KG1 (cell line): ENCODE measurements at places on chromosomes 4 and X.

DNA sequence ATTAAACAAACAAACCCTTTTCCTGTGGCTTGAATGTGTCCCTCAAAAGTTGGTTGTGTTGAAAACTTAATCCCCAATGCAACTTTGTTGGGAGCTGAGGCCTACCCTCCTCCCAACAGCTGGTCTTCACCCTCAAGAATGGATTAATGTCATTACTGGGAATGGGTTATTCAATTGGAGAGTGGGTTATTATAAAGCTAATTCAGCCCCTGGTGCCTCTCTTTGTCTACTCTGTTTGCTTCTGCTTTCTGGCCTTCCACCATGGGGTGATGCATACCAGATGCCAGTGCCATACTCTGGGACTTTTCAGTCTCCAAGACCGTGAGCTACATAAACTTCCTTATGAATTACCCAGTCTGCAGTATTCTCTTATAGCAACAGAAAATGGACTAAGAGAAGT, 706.5 kb downstream of the CCSER1 start:
- DNase-seq: no peak

DNA sequence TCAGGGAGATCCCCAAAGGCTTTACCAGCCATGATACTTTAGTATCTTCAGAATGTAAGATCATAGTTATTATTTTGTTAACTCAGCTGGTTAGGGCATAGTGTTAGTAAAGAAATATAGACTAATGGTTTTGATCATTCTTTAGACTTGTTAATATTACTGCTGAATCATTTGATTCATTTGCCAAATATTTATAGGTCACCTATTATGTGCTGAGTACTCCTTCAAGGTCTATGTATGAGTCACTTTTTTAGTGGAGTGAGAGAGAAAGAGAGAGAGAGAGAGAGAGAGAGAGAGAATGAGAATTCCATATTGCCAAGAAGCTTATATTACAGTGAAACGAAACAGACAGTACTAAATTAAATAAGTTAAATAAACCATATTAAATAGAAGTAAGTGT, 110.3 kb downstream of the UBE2NL start:
- DNase-seq: no peak

GRCh38 chrX:120790118-120790517, 85.5 kb downstream of the CT47B1 start:
- peak; percentile 26 for DNase-seq

- no peak for DNase-seq
Observed at GRCh38 chr4:128604204-128604603, 205.3 kb upstream of the JADE1 start.

DNA sequence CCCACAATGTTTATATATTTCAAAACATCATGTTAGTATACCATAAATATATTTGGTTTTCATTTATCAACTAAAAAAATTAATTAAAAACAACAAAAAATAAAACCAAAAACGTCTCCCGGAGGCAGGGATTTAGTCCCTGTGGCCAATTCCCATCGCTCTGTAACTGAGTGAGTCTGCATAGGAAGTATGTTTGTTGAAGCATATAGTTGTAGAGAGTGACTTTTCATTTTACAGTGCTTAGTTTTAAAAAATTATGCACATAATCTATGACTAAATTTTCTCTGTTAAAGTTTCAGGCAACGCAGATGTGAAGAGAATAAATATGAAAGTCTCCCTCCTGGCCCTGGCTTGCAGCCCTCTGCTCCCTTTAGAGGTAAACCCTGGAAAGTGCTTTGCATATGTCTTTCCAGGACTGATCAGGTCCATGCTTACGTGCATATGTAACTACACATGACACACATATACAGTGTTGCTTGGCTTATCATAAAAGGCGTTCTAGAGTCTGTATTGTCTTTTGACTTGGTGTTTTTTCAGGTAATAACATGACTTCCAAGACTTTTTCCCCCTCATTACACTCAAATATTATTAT, 63.4 kb upstream of the SORBS2 start:
- no peak for DNase-seq

GRCh38 chr4:12534684-12535083, 949.5 kb downstream of the RAB28 start:
- DNase-seq: no peak

GRCh38 chrX:73828080-73828720, 265.2 kb downstream of the CHIC1 start:
- no peak for DNase-seq

- no peak for DNase-seq
Observed at GRCh38 chr4:11111876-11112275, 316.8 kb downstream of the HS3ST1 start.

GRCh38 chr4:170256807-170257206, 167.1 kb upstream of the AADAT start:
- DNase-seq: no peak

GRCh38 chr4:182754895-182755294, 162.3 kb downstream of the DCTD start:
- no peak for DNase-seq

- DNase-seq: no peak
Observed at GRCh38 chr4:56986192-56986591, 7.5 kb downstream of the POLR2B start.

GRCh38 chr4:17098401-17098800, 200.0 kb upstream of the LDB2 start:
- no peak for DNase-seq

DNA sequence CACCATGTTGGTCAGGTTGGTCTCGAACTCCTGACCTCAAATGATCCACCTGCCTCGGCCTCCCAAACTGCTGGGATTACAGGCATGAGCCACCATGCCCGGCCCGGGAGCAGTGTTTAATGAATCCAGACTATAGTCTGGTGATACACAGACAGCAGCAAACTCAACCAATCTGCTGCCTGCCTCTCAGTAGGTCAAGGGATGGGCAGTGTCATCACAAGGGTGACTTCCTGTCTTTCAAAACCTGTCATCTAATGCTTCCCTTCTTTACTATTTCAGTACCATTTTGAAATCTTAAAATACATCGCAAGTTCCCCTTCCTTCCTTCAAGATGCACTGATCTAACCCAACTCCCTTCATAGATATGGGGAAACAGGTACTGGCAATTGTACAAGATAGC, 8.4 kb downstream of the RPL39 start:
- no peak for DNase-seq

- no peak for DNase-seq
Observed at GRCh38 chr4:189656641-189657040, 284.0 kb upstream of the FRG1 start.

DNA sequence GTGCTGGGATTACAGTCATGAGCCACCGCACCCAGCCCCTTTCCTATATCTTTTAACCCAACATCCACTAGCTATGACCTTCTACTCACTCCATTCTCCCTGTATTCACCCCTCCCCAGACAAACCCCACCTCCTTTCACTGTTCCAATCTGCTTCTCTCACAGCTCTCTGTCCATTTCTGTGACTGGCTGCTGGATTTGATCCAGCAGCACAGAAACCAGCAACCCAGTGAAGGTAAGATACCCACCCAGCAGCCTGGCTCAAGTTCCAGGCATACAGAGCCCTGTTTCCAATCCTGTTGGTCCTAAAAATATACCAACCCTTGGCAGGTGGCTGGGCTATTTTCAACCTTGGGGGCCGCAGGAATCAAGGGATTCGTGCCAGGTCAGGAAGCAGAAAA, 56.9 kb upstream of the SMIM10 start:
- DNase-seq: no peak

- DNase-seq: no peak
Observed at GRCh38 chr4:91990726-91991125, 313.0 kb upstream of the GRID2 start.

DNA sequence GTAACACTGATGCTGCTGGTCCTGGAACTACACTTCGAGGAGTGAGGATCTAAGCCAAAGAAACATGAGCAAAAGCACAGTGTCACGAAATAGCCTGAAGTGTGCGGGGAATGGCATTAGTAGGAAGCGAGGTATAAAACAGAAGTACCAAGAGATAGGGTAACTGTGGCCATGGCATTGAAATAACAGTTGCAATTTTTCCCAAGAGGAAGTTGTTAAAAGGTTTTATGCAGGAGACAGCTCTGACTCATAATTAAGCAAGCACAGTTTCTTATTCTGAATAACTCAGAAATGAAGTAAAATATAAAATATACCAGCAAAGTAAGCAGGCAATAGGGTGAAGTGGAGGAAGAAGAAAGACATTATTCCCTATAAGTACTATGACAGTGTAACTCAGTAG, 90.3 kb upstream of the TMEM150C start:
- DNase-seq: no peak

DNA sequence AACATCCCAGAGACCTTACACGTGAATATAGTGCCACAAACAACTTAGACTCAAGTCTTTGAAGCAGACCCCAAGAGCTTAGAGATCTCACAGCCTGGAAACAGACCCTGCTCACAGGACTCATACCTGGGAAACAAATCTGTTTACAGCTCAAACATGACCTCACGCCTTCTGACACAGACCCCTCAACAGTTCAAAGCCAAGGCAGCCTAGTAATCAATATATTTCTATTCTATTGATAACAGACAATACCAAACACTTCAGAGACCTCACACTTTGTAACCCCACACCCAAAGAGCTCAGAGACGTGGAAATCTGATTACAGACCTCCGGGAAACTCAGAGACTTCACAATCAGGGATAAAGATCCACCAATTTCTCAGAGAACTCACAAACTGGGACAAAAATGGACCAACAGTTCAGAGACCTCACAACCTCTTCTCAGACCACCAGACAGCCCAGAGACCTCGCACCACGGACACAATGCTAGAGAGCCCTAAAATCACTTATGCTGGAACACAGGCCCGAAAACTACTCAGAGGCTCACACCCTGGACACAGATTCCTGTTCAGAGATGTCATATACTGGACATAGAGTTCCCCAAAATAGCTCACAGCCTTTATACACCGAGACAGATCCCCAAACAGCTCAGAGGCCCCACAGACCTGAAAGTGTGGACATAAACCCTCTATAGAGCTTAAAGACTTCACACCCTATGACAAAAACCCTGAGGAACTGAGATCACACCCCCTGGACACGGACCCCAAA, 14.8 kb downstream of the SUV39H1 start:
- DNase-seq: no peak

- DNase-seq: no peak
Observed at GRCh38 chr4:41199788-41200187, 14.6 kb downstream of the APBB2 start.

DNA sequence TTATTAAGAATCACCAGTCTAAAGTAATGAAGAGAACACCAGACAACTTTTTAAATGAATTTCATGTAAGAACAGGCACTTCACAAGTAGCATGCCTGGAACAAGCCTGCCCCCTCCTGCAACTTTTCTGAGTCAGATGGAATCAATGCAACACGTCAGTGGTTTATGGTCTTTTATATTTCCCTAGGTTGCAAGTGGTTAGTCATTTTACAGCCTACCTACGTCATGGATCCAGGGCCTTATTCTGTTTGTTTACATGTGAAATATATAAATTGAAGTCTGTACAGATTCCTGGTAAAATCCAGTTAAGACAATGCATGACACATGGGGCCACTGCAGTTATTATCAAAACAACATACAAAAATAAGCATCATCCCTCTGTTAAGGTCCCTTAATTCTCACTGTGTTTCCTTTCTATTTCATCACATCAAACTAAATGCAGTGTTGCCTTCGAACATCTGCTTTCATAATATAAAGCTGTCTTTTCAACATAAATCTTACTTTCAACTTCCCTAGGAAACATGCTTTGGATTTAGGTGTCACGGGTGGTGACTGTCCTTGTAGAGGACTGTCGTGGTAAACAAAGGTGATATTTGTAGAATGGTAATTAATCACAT, 309.3 kb downstream of the FRMPD4 start:
- no peak for DNase-seq

DNA sequence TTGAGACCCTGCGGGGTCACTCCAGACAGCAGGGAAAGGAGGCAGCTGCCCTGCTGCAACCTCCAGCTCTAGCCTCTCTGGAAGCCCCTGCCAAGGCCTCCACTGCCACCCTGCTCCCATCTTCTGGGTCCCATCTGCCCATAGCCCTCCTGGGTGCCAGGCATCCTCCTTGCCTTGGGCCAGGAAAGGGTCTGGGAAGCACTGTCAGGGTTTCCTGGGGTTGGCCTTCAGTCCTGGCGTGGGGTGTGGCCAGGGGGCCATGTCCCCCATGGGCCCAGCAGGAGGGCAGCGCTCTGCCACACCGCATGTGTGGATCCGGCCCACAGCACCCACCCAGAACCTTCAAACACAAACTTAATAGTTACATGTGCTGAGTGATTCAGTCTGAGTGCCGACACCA, 3.4 kb upstream of the CPLX1 start:
- no peak for DNase-seq

DNA sequence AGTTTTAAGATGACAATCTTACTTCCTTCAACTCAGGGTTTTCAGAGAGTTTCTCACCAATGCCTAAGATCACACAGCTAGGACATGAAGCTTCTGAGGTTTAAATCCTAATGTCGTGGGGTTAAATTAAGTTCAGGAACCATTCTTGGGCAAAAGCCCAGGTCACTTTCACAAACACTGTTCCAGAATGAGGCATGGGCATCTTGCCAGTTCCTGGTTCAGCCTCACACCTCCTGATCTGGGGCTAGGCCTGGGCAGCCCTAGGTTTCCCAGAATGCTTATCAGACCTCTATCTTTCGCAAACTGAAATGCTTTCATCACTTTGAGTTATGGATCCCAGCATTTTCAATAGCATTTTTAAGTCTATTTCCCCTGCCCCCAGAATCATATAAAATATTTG, 224.8 kb upstream of the EDA2R start:
- no peak for DNase-seq

DNA sequence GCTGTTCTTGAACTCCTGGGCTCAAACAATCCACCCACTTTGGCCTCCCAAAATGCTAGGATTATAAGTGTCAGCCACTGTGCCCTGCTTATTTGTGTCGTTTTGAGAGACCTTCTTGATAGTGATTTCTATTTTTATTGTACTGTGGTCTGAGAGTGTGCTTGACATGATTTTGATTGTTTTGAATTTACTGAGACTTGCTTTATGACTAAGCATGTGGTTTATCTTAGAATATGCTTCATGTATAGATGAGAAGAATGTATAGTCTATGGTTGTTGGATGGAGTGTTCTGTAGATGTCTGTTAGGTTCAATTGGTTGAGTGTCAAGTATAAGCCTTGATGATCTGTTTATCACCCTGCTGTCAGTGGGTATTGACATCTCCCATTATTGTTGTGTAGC, 789.3 kb downstream of the IL1RAPL1 start:
- DNase-seq: no peak

- DNase-seq: no peak
Observed at GRCh38 chrX:69387567-69388487, 116.3 kb upstream of the NALF2 start.

DNA sequence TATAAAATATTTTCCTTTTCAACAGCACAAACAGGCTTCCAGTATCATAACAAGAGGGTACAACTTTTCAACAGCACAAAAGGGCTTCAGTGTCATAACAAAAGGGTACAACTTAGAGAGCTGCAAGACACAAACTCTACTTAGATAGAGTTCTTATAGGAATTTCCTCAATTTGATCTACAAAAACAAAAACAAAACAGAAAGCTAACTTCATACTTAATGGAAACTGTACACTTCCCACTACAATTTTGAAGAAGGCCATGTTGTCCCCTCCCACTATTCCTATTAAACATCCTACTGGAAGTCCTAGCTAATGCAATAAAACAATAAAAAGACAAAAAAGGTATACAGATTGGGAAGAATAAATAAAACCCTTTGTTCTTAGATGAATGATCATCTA, 96.7 kb downstream of the CENPC start:
- no peak for DNase-seq

GRCh38 chrX:14872355-14872754, 514 bp downstream of the FANCB start:
- DNase-seq: no peak

- DNase-seq: no peak
Observed at GRCh38 chr4:8435656-8436121, 4.8 kb downstream of the ACOX3 start.
